ENCODE measurements at places on chromosomes 2 and 18.

DNA sequence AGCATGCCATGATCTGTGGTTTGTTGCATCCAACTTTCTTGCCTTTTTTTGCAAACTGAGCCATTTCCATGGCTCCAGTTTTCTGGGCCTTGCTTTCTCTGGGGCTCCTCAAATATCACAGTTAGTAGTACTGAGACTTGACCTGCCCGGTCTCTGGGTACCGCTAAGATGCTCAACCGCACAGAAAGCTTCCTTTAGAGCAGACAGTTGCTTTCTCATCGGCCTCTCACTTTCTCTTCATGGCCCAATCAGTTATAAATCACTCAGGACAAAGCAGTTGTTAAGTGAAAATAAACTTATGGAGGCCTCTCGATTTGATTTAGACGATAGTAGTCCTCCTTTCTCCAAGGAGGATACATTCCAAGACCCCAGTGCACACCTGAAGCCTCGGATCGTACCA is 141.2 kb upstream of the ASB18 start:
- DNase-seq, result no peak

- DNase-seq, result no peak
Measured at GRCh38 chr2:12465631-12466135, 251.1 kb upstream of the TRIB2 start.

GRCh38 chr2:197356136-197356535 is 45.6 kb upstream of the ANKRD44 start:
- no peak for DNase-seq

DNA sequence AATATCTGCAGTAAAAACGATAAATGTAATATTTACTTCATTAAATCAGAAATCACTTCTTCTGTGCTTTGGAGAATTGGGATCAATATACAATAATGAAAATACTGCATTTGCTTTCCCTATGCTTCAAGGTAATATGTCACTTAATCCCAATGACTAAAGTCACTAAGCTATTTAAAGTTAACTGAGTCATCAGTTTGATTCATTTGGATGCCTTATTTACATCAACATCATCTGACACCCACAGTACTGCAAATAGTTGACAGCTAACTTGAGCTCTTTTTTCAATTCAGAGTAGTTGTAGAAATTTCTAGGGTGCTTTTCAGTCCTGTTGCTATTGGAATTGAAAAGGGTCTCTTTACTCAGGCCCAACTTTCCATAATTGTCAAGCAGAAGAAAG is 776.9 kb upstream of the FSHR start:
- DNase-seq, result no peak

DNA sequence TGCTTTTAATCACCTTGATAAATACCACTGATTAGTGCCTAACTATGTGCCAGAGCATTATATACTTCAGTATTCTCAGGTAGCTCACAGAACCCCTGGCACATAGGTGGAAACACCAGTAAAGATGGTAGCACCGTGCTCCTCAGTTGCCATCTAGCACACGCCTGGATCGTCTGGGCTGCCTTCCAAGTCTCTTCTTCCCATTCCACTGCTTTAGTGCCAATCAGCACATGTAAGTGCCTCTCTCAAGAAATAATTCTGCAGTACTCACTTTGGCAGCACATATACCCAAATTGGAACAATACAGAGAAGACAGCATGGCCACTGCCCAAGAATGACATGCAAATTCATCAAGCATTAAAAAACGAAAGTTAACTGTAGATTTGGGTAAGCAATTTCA is 13.0 kb downstream of the POLR2D start:
- DNase-seq, result no peak

DNA sequence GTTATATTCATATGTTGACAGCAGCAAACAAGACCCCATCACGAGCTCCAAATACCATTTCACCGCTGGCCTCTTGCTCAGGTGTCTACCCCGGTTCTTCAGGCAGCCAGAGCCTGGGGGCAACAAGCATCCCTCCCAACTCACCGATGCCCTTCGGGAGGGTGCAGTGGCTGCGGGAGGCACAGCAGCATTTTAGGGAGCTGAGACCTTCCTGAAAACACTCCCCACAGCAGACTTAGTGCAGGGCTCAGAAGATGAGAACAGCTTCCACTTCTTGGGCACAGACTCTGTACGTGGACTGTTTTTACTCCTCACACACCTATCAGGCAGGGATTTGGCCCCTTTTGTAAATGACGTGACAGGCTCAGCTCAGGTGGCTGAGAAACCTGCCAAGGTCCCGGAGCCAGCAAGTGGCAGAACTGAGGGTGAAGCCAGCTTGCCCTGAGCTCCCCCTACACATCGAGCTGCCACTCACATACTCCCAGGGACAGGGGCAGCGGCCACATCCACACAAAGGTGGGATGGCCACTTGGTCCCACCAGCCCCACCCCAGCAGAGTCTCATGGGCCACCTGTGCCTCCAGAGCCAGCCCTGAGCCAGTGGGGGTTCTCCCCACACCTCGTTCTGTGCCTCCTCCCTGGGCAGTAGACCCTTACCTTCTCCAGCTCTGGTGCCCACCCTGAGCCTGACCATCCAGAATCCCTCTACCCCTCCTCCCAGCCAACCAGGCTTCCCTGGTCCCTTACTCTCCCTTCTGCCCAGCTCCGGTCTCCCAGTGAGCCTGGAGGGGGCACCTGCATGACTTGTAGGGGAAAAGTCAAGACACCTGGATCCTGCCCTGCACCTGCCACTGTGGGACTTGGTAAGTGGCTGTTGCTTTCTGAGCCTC is 28.5 kb downstream of the CYP27C1 start:
- DNase-seq, result no peak

DNA sequence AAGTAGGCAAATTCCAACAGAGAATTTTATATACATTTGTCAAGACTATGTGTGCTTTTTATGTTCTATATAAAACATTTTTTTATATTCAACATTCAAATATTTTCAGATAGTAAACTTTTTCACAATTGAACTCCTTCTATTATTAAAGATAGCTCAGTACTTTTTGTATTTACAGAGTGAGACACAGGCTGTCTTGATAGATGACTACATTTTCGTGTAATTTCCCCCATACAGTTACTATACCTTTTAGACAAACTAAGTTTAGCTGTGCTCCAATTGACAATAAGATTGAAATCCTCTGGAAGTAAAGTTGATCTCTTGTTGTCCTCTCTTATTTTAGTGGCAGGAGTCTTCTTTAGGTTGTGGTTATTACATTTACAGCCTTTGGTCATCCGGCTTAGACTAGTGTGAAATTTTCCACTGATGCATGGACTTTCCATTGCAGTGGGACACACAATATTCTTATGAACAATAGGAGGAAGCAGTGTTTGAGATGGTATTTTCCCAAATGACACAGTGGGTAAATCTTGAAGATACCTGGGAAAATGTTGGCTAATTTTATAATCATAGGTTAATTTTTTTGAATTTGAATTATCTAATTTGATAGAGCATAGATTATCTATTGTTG is 21.0 kb downstream of the ZSWIM2 start:
- DNase-seq, result no peak

DNA sequence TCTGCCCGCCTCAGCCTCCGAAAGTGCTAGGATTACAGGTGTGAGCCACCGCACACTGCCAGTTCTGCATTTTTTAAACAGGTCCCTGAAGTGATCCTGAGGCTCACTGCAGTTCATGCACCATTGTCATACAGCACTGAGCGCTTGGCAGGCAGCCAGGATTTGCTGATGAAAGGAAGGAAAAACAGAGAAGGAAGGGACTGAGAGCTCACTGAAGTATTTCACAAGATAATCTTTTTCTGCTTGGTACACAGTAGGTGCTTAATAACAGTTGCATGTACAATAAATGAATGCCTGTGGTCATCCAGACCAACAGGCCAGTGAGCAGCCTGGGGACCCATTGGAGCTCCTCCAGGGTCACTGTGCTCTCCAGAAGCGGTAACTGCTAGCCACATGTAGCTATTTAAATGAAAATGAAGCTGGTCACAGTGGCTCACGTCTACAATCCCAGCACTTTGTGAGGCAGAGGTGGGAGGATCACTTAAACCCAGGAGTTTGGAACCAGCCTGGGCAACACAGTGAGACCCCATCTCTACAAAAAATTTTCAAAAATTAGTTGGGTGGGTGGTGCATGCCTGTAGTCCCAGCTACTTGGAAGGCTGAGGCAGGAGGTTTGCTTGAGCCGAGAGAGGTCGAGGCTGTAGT is 33.1 kb upstream of the SMAD7 start:
- DNase-seq, result no peak

DNA sequence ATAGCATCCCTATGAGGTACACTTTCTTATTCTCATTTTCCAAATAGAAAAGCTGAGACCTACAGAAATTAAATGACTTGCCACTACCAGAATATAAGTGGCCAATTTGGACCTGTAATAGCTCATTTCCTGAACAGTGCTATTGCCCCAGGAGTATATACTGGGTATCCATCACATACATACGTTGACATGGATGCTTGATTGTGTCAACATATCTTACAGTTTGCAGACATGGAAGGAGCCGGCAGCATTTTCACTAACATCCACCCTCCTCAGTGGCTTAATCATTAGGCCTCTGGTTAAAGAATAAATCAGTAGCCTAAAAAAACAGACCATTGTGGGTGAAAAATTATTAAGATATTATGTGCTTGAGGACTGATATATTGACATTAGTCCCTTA is 829.3 kb downstream of the LRP1B start:
- DNase-seq, result no peak

DNA sequence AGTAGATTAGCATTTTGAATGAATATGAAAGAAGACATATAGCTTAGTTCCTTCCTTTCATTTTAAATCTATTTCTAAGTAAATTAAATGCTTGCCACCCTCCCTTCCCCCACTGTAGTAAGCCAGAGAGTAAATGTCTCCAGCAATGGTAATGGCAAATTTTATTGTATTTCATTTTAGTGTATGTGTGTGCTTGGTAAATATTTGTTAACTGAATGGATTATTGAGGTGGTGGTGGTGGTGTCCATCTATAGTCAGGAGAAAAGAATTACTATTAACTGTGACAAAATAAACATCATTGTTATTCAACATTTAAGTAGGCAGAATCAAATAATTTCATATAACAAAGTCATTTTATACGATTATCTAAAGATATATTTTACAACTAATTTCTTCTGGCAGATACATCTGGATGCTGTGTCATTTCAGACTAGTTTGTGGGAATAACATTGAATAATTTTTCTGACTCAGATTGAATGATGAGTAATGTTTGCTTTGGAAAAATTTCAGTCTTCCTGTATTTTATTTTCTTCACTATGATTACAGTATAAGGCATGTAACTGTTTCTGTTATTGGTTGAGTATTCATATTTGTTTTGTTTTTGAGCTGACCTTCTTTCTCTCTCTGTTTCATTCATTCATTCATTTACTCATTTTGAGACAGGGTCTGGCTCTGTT is 18.3 kb downstream of the ASXL3 start:
- DNase-seq, result no peak

DNA sequence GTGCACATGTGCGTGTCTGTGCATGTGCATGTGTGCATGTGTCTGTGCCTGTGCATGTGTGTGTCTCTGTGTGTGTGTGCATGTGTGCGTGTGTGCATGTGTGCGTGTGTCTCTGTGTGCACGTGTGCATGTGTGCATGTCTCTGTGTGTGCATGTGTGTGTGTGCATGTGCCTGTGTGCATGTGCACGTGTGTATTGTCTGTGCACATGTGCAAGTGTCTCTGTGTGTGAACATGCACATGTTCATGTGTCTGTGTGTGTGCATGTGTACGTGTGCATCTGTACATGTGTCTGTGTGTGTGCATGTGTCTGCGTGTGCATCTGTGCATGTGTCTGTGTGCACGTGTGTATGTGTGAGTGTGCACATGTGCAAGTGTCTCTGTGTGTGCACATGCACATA is 277.3 kb downstream of the GALR1 start:
- no peak for DNase-seq

- DNase-seq, result no peak
Measured at GRCh38 chr2:151902829-151903228, 74.6 kb upstream of the ARL5A start.

Data from HuH-7 (cell line).